ENCODE measurements at places on chromosomes 3 and 15. TPM values are rescaled to one million over a fixed set of nuclear protein-coding genes. Genes with fewer than 3 reads are reported as not detected.

The CGNL1 gene
- total RNA-seq: 1.1 TPM

- H3K27me3 ChIP-seq: peaks cover 29% of the 10 kb centered on the region
- peaks cover 12% of the 10 kb centered on the region for H3K4me1 ChIP-seq
- H3K36me3 ChIP-seq: no peaks in the 10 kb centered on the region
- peak; percentile 97 for DNase-seq
- H3K4me3 ChIP-seq: no peak overlapping the region
Measured at GRCh38 chr15:88800026-88800425, 3.2 kb upstream of the ACAN start.

The TNFAIP8L3 gene
- 11.2 TPM for total RNA-seq

The PDCD10 gene
- total RNA-seq: 44.9 TPM

- DNase-seq: no peak
- H3K27ac ChIP-seq: no peak overlapping the region
- no peaks in the 10 kb centered on the region for H3K36me3 ChIP-seq
- H3K27me3 ChIP-seq: no peaks in the 10 kb centered on the region
Measured at GRCh38 chr3:85652360-85652759, 693.6 kb downstream of the CADM2 start.

- H3K27me3 ChIP-seq: no peaks in the 10 kb centered on the region
- peaks cover 8% of the 10 kb centered on the region for H3K4me1 ChIP-seq
- no peak overlapping the region for H3K27ac ChIP-seq
- H3K36me3 ChIP-seq: no peaks in the 10 kb centered on the region
- H3K4me3 ChIP-seq: no peak overlapping the region
- no peak for DNase-seq
Measured at GRCh38 chr3:30602946-30603345, 3.5 kb upstream of the TGFBR2 start.

The CD96 gene
- under 0.01 TPM for total RNA-seq

- peak overlapping the region; percentile 76 for H3K27ac ChIP-seq
- no peak for DNase-seq
- peaks cover 28% of the 10 kb centered on the region for H3K4me1 ChIP-seq
- no peaks in the 10 kb centered on the region for H3K27me3 ChIP-seq
Measured at GRCh38 chr3:58629629-58630028, 36.9 kb downstream of the FAM3D start.

- peaks cover 10% of the 10 kb centered on the region for H3K4me1 ChIP-seq
- no peaks in the 10 kb centered on the region for H3K27me3 ChIP-seq
- no peak overlapping the region for H3K4me3 ChIP-seq
- DNase-seq: no peak
- H3K36me3 ChIP-seq: peaks cover 5% of the 10 kb centered on the region
Measured at GRCh38 chr3:136929977-136930670, 27.7 kb upstream of the IL20RB start.

DNA sequence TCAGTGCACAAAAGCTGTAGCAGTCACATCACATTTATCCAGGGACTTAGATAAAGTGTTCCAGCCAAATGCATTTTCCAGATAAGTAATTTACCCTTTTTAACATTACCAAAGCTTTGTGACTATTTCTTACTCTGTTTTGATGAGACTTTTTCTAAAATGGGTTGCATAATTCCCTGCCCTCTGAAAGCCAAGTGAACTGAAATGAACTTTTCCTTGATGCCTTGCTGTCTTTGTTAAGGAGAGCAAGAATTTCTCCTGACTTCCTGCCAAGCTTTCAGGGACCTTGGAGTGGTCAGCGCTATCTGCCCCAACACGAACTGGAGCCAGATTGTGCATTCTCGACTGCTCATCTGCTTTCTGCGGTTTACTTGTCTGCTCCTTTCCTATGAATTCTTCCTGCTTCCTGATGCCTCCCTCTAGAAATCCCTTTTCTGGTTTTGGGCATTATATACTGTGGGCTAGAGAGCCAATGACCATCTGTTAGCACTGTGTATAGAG is 34.8 kb downstream of the EIF4E3 start:
- H3K4me1 ChIP-seq: peaks cover 23% of the 10 kb centered on the region
- H3K36me3 ChIP-seq: no peaks in the 10 kb centered on the region
- peak overlapping the region; percentile 42 for H3K4me3 ChIP-seq
- no peak overlapping the region for H3K27ac ChIP-seq
- H3K27me3 ChIP-seq: no peaks in the 10 kb centered on the region
- DNase-seq: no peak

DNA sequence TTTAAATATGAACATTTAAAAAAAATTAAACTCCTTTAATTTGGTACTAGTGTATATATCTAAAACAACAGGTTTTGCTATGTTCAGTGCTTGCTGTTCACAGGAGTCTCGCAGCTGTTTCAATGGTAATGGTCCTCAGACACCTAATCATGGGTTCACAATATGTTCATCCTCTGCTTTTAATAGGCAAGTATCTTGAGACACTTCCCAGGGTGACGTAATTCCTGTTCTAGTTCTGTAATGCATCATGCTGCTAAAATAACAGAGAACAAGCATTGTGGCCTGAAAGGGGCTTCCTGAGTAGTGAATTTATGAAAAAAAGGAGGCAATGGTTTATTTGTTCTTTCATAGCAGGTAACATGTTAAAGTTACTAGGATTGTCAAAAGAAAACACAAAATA is 625.2 kb upstream of the GBE1 start:
- no peaks in the 10 kb centered on the region for H3K27me3 ChIP-seq
- no peak for DNase-seq
- no peaks in the 10 kb centered on the region for H3K4me1 ChIP-seq
- H3K4me3 ChIP-seq: no peak overlapping the region
- no peaks in the 10 kb centered on the region for H3K36me3 ChIP-seq

DNA sequence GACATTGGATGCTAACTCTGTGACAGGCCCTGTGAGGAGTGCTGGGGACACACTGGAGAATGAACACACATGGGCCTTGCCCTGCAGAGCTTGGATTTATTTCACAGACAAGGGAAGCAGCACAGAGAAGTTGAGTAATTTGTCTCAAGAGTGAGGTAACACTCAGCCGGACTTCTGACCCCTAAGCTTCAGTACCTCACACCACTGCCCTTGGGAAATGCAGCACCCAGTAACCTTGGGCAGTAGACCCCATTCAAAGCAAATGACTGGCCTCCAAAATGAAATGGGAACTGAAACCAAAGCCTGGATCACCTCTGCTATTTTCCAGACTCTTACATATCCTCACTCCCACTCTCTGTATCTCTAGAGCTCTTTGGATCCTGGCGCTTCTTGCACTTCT is 37.3 kb downstream of the RFT1 start:
- no peak for DNase-seq
- no peak overlapping the region for H3K4me3 ChIP-seq
- H3K27ac ChIP-seq: no peak overlapping the region
- H3K4me1 ChIP-seq: no peaks in the 10 kb centered on the region
- H3K27me3 ChIP-seq: no peaks in the 10 kb centered on the region

The TLR9 gene
- total RNA-seq: not detected

GRCh38 chr15:89408372-89409183 is 74.0 kb upstream of the POLG start:
- peak overlapping the region; percentile 51 for H3K4me3 ChIP-seq
- H3K36me3 ChIP-seq: no peaks in the 10 kb centered on the region
- H3K4me1 ChIP-seq: peaks cover 4% of the 10 kb centered on the region

DNA sequence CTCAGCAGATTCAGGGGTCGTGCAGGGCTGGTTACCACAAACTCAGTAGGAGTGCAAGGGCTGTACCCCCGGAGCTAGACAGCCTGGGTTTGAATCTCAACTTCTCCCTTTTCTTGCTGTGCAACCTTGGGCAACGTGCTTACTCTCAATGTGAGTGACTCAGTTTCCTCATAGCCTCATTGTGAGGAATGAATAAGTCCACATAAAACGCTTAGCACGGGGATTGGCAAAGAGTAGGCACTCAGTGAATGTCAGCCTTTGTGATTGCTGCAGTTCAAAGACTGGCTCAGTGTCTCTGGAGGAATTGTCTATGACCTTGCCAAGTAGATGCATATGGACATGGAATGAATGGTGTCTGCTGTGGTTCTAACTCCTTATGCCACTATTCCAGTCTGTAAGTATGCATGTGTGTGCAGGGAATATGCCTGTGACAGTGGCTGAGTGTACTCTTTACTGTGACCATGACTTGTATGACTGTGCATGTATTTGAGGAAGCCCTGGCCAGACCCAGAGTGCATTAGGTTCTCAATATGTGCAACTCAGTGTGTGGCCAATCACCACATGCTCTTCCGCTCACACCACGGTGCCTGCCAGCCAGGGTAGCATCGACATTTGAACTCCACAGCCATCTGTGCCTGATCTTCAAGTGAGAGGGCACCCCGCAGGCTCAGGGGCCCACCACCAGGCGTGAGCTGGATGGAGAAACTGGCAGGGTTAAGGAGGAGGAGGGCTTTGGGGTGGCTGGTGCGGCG is 900 bp upstream of the HYAL3 start:
- no peaks in the 10 kb centered on the region for H3K27me3 ChIP-seq
- H3K4me3 ChIP-seq: peak overlapping the region; percentile 78
- H3K4me1 ChIP-seq: peaks cover 21% of the 10 kb centered on the region
- no peaks in the 10 kb centered on the region for H3K36me3 ChIP-seq
- DNase-seq: peak; percentile 89

The ECE2 gene
- not detected for total RNA-seq

DNA sequence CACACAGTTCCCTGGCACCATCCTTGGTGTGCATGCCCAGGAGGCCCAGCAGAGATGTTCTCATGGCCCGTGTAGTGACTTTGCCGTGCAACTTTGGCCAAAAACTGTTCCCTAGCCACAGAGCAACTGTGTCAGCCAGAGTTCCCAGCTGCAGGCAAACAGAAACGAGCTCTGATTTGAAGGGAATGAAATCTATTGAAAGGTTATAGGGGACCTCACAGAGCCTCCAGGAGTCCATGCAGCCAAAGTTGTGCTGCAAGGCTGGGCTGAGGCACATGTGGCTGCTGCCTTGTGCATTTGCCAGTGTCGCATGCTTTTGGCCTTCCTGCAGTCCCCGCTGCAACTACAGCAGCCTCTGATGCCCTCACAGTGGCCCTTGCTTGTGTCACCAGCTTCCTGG is 70.5 kb downstream of the PLXNA1 start:
- no peaks in the 10 kb centered on the region for H3K36me3 ChIP-seq
- H3K4me3 ChIP-seq: no peak overlapping the region
- peak; percentile 81 for DNase-seq

- no peak for DNase-seq
- H3K4me3 ChIP-seq: no peak overlapping the region
- no peaks in the 10 kb centered on the region for H3K36me3 ChIP-seq
Measured at GRCh38 chr3:59243476-59243875, 193.7 kb upstream of the CFAP20DC start.

Measured in osteoblast (primary cell).